Amygdala (tissue), 56 donors: ENCODE measurements at places on chromosomes 11 and 22.

DNA sequence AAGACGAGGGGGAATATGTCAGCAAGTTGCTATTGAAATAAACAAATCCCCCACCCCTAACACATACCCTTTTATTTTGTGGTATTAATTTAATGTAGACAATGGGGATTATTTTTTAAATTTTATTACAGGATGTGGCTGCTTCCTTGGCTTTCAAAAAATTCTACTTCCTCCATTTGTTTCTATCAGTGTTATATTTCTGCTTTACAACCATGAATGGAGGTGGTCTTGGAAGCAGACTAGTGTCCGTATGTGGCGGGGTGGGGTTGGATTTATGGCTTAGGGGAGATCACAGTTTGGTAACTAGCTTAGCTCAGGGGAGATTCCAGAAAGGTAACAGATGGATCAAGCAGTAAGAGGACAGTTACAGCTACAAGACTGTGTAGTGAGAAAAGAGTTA, 39.3 kb upstream of the PICALM start:
- no peak for DNase-seq

- DNase-seq: no peak
These were observed 1.9 kb downstream of the REXO2 start for GRCh38 chr11:114440971-114441763.

GRCh38 chr11:85874265-85874664, 19.1 kb downstream of the CCDC83 start:
- DNase-seq: no peak

DNA sequence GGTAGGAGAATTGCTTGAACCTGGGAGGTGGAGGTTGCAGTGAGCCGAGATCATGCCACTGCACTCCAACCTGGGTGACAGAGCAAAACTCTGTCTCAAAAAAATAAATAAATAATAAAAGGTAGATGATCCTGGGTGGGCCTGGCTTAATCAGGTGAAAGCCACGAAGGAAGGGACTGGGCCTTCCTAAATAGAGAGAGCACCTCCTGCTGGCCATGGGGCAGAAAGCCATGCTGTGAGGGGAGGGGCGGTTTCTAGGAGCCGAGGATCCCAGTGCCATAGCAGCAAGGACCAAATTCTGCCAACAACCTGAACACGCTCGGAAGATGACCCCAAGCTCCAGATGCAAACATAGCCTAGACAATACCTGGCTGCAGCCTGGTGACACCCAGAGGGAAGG, 24.5 kb upstream of the DGKZ start:
- DNase-seq: no peak

GRCh38 chr11:548700-549603, 11.6 kb downstream of the LMNTD2 start:
- no peak for DNase-seq

- no peak for DNase-seq
These were observed 98.0 kb upstream of the TRIM77 start for GRCh38 chr11:89612096-89612495.

DNA sequence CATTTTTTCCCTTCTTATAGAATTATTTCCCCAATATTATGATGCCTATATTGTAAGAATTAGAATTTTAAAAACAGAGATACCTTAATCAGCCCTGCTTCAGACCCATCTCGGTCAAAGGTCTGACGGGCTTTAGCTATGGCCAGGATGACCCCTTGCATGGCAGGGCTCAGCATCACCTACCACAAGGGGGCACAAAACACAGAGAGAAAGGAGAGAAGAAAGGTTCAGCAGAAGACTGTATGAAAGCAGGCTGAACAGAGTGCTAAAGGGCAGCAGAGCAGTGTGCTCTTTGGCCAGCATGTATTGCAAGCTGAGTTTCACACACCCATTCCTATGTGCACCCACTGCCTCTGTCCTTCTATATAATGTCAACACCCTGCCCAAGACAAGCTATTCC, 26.8 kb downstream of the CLDN25 start:
- DNase-seq: no peak

DNA sequence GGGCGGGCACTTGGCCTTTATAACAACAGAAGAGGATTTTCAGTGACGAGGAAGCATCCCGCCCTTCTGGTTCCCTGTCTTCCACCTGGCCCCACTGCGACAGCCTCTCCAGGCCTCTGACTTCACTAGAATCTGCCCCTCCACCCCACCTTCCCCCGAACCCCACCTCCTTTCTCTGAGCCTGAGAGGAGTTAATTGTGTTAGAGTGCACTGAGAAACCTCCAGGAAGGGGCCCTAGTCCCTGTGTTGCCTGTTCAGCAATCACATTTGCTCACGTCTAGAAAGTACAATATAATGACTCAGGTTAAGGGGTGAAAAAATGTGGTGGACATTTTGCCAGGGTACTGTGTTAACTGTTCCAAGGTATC, 38.8 kb downstream of the PTPRJ start:
- DNase-seq: no peak

DNA sequence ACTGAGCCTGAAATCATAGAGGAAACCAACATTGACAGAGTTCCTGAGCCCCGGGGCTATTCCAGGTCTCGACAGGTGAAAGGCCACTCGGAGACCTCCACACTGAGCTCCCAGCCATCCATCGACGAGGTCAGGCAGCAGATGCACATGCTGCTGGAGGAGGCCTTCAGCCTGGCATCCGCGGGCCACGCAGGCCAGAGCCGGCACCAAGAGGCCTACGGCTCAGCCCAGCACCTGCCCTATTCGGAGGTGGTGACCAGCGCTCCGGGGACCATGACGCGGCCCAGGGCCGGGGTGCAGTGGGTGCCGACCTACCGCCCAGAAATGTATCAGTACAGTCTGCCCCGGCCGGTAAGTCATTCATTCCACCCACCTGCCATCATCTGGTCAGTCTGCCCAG, 54.9 kb downstream of the C11orf91 start:
- DNase-seq: no peak

DNA sequence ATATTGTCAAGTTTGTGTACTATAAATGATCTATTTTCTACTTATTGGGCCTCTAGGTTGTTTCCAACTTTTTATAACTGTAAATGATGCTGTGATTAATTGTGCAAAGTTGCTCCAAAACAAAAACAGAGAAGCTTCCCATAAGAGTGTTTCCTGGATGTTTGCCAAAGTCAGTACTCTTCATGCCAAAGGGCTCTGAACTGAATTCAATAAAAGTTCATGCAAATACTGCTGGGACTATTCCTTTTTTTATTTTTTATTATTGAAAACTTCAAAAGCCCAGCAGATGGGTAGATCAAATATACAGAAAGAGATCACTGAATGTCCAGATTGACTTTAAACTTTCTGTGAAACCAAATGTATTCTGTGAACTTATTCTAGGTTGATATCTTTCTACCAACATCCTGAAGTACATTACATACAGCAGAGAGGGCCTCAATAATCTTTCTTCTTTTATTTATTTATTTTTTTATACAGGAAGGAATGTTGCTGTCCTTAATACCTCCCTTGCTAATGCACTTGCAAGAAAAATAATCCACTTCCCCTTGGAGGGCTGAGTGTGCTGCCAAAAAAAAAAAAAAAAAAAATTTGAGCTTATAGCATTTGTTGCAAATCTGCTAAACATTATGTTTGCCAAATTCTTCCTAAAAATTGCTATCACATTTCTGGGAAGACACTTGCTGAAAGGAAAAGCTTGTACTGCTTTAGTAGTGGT, 53.0 kb downstream of the CTSC start:
- DNase-seq: no peak

GRCh38 chr11:21476588-21476987, 716.3 kb upstream of the ANO5 start:
- DNase-seq: no peak

- no peak for DNase-seq
These were observed 213.6 kb downstream of the DYNC2H1 start for GRCh38 chr11:103322821-103323220.

- no peak for DNase-seq
These were observed 38.1 kb upstream of the LDLRAD3 start for GRCh38 chr11:35905646-35906276.

GRCh38 chr11:81674211-81674610, 1059.5 kb downstream of the FAM181B start:
- no peak for DNase-seq

DNA sequence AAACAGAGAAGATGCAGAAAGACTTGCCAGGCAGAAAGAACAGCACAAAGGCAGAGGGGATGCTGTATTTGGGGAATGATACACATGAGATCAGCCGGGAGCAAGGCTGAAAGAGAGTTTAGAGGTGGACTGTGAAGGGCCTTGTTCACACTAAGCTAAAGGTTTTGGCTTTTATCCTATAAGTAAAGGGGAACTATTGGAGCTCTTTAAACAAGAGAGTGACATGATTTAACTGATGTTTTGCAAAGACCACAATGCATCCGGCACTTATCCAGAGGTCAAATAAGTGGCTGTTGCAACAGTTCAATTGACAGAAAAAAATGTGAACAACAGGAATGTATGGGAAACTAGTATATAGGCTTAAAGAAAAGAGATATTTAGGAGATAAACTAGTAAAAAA, 64.7 kb upstream of the RRAS2 start:
- no peak for DNase-seq

GRCh38 chr11:131137046-131137445, 220.8 kb upstream of the SNX19 start:
- no peak for DNase-seq

- no peak for DNase-seq
These were observed 10.5 kb downstream of the GTPBP1 start for GRCh38 chr22:38716271-38716670.

- no peak for DNase-seq
These were observed 8.1 kb upstream of the ANO3 start for GRCh38 chr11:26323837-26324236.

- no peak for DNase-seq
These were observed 34.0 kb downstream of the KREMEN1 start for GRCh38 chr22:29106839-29107238.

GRCh38 chr11:110077831-110078325, 15.3 kb upstream of the ZC3H12C start:
- no peak for DNase-seq

DNA sequence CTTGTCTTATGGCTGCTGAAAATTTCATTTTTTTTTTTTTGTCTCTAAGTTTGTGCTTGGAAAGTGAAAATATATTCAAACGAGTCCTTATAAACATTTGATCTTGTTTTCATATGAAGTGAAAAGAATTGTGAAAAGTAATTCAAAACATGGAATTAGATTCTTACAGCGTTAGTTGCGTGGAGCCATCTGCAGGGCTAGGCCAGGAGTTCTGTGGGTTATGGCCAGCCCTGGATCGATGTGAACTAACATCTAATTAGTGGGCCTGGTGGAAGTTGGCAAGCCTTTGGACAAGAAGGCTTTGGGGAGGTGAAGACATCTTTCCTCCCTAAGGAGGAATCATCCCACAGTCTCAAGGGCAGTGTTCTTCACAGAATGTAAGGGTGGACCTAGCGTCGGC, 37.2 kb downstream of the PARVA start:
- DNase-seq: no peak

GRCh38 chr11:30546334-30546733, 39.8 kb downstream of the MPPED2 start:
- DNase-seq: no peak

DNA sequence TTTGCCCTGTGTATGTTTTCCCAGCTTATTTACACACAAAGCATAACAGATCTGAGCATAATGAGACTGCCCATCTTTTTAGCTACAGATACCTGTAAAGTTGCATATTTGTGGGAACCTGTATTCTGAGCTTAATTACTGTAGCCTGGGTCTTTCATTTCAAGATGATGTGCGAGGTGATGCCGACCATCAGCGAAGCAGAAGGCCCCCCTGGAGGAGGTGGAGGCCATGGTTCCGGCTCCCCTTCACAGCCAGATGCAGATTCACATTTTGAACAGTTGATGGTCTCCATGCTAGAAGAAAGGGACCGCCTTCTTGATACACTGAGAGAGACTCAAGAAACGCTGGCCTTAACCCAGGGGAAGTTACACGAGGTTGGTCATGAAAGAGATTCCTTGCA, 1.5 kb downstream of the PPFIA1 start:
- no peak for DNase-seq

DNA sequence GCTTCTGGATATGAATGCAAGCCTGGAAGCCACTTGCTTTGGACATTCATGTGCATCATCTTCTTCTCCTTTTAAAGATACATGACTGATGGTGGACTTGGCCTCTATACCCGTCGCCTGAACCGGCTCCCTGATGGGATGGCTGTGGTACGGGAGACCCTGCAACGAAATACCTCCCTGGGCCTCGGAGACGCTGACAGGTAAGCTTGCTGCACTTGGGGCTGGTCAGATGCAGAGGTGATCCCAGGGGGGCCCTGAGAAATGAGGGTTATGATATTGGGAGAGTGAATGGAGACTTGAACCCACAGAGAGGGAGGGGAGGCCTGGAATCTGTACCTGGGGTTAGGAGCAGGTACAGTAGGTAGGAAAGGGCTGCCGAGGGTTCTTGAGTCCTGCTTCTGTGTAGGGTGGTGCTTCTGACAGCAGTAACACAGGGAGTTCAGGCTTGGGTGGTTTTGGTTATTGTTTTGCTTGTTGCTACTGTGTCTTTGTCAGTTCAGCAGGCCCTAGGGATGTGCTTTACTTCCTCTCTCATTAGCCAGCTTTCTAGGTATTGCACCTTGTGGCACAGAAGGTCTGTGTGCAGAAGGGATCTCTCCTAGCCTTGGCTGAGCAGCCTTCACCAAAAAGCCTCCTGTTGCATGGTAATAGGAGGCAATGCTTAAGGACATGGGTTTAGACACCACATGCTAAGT, 176.1 kb downstream of the DBX1 start:
- no peak for DNase-seq

DNA sequence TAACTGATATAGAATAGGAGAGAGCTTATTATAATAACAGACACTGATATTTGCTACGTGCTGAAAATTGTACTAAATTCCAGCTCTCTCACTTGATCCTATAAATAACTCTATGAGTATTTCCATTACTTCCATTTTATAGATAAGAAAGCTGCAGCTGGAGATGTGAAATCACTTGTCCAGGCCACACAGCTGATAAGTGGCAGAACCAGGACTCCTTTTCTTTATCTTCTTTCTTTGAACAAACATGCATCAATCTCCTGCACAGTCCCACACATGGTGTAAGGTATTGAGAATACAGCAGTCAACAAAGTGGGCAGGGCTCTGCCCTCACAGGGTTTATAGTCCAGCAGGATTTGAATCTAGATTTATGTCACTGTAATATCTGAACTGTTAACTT, 652.1 kb downstream of the NELL1 start:
- no peak for DNase-seq

GRCh38 chr11:69637941-69638871, 2.8 kb upstream of the CCND1 start:
- DNase-seq: no peak

DNA sequence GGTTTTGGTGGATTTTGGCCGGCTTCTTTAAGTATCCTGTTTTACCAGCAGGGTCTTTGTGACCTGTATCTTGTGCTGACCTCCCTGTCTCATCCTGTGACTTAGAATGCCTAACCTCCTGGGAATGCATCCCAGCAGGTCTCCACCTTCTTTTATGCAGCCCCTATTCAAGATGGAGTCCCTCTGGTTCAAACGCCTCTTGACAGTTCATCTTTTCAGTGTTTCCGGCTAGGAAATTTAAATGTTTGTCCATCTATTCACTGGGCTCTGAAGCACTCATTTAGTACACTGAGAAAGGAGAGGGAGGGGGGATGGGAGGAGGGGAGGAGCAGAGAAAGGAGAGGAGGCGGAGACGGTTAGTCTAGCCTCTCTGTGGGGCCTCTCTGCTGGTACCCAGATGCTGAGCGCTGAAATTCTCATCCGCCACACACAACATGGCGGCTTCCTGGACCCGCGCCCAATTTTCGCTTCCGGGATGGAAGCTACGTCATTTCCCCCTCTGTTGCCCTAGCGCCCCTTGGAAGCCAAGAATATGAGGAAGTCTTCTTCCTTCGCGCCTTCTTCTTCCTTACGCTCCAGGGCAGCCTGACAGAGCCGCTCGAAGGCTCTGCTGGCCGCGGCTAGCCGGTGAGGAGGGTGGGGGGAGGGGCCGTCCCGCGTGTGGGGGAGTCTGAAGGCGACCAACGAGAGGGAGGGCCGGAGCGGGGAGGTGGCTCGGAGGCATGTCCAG, 69.0 kb upstream of the SYT13 start:
- DNase-seq: peak; percentile 85
